ENCODE measurements at places on chromosomes 11 and 22. TPM values are rescaled to one million over a fixed set of nuclear protein-coding genes. Genes with fewer than 3 reads are reported as not detected.

DNA sequence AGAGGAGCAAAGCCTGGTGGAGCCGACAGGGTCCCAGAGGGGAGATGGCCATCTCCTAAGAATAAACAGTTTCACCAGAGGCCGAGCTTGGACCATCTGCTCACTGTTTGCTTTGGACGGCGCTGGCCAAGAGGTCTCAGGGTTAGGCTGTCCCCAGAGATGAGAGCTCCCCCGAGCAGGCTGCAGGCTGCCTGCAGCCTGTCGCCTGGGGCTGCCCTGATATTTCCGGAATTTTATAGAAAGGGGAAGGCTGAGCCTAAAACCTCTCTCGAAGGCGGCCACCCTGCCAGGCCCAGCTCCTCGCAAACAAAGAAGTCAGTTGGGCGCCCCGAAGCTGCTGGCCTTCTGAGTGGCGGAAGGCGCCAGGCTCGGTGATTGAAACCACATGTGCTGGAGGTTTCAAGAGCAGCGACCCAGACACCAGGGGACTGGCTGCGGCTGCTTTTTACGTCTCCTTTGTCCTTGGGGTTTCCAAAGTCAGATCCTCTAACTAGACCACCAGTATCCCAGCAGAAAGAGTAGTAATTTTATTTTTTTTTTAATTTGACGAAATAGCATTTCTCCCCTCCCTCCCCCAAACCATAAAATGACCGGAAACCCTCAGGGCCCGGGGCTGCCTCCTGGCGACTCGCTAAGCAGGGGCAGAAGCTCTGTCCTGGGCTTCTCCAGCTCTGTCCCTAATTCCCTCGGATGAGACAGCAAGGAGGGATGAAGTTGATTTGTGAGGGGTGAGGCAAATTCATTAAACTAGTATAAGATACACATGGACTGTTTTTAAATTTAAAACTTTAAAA, 57.4 kb downstream of the CLMP start:
- peak overlapping the region; percentile 72 for H3K27ac ChIP-seq
- no peaks in the 10 kb centered on the region for H3K36me3 ChIP-seq
- H3K27me3 ChIP-seq = no peaks in the 10 kb centered on the region
- peak overlapping the region; percentile 15 for H3K4me3 ChIP-seq
- peak; percentile 92 for DNase-seq

- no peaks in the 10 kb centered on the region for H3K36me3 ChIP-seq
- no peak for DNase-seq
- H3K27ac ChIP-seq = no peak overlapping the region
These were observed 215.7 kb upstream of the FOLH1 start for GRCh38 chr11:49424136-49424535.

GRCh38 chr11:66875378-66875777, 18.5 kb downstream of the LRFN4 start:
- no peaks in the 10 kb centered on the region for H3K27me3 ChIP-seq
- no peak overlapping the region for H3K4me3 ChIP-seq
- peaks cover 13% of the 10 kb centered on the region for H3K36me3 ChIP-seq
- DNase-seq = no peak
- no peak overlapping the region for H3K27ac ChIP-seq
- H3K4me1 ChIP-seq = peaks cover 5% of the 10 kb centered on the region

DNA sequence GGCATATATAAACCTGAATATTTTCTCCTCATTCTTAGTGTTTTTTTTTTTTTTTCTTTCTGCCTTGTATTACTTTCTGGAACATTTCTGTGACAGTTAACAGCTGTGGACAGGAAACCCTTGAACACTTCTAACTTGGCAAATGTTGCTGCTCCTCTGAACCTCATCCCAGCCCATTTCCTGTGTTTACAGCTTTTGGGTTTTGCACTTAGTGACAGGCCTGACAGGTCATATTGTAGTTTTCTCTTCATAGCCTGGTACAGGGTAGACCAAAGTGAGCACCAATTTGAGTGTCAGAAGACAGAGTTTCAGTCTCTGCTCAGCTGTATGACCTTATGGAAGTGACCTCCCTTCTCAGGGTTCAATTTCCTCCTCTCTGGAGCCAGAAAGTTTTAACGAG, 91.6 kb downstream of the STIM1 start:
- peaks cover 46% of the 10 kb centered on the region for H3K4me1 ChIP-seq
- no peak overlapping the region for H3K27ac ChIP-seq
- DNase-seq = no peak
- no peaks in the 10 kb centered on the region for H3K36me3 ChIP-seq
- H3K4me3 ChIP-seq = no peak overlapping the region

DNA sequence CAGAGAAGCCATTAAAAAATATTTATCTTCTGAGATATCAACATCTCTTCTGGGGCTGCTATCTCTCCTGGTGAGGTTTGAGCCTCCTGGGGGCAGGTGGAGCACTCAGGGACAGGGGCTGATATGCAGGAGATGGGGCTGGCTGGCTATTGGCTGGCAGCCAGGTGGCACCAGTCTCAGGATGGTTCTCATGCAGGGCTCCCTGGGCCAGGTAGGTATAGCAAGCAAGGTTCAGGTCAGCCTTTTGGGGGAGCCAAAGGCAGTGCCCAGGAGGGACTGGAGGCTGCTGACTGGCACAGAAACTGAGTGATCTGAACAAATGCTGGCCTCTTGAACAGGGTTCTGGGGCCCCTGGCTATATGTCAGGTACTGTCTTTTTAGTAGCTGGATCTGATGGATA, 29.7 kb upstream of the EMSY start:
- H3K36me3 ChIP-seq = no peaks in the 10 kb centered on the region
- no peaks in the 10 kb centered on the region for H3K27me3 ChIP-seq
- no peak for DNase-seq
- no peak overlapping the region for H3K4me3 ChIP-seq
- no peaks in the 10 kb centered on the region for H3K4me1 ChIP-seq

GRCh38 chr11:65650547-65651338, 12.0 kb downstream of the RELA start:
- peaks cover 75% of the 10 kb centered on the region for H3K36me3 ChIP-seq
- no peak overlapping the region for H3K4me3 ChIP-seq
- no peaks in the 10 kb centered on the region for H3K27me3 ChIP-seq
- DNase-seq = no peak
- no peak overlapping the region for H3K27ac ChIP-seq
- peaks cover 29% of the 10 kb centered on the region for H3K4me1 ChIP-seq

- no peak for DNase-seq
- H3K27me3 ChIP-seq = no peaks in the 10 kb centered on the region
- H3K36me3 ChIP-seq = peaks cover 79% of the 10 kb centered on the region
- H3K4me3 ChIP-seq = no peak overlapping the region
These were observed 3.4 kb downstream of the GRK2 start for GRCh38 chr11:67269401-67270255.

TBX10 gene
- not detected for total RNA-seq

CTSW gene
- 1.9 TPM for total RNA-seq

FOSL1 gene
- total RNA-seq = 72.1 TPM

MS4A4E gene
- not detected for total RNA-seq
